ENCODE measurements at places on chromosomes 12 and 14.

- no peak for DNase-seq
Observed at GRCh38 chr12:127539226-127539858, 727.6 kb upstream of the TMEM132C start.

DNA sequence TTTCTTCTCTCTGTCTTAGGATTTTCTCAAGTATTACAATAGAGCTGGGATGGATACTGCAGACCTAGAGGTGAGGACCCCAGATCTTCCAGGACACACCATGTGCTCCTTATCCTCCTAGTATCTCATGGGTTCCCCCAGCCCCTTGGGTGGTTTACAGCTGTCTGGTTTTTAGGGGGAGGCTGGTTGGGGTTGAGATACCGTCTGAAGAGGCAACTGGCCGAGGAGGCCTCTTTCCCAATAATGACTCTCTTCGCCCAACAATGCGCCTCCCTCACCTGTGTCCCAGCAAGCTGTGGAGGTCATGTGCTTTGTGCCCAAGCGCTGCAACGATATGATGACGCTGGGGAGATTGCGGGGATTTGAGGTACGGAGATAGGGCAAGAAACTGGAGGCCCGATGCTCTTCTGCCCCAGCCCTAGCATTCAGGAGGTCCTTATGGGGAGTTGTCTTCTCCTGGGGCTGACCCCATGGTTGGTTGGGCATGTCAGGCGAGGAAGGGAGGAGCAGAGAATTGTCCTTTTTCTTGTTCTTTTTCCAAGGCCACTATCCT, 3.8 kb downstream of the ARHGEF25 start:
- no peak for DNase-seq

DNA sequence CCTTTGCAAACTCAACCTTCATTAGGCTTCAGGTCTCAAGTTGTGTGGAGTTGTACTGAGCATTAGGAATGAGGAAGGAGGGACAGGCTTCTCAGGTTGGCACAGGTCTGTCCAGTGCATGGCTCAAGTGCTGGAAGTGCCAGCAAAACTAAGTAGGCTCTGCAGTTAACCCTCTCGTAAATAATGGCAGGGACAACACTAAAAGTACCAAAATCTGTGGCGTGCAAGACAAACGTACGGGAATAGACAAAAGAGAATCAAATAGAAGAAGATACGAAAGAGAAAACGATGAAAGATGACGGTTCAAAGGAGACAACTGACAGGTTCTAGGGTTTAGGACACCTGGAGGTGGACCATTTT, 612 bp downstream of the TRAPPC6B start:
- DNase-seq = no peak

DNA sequence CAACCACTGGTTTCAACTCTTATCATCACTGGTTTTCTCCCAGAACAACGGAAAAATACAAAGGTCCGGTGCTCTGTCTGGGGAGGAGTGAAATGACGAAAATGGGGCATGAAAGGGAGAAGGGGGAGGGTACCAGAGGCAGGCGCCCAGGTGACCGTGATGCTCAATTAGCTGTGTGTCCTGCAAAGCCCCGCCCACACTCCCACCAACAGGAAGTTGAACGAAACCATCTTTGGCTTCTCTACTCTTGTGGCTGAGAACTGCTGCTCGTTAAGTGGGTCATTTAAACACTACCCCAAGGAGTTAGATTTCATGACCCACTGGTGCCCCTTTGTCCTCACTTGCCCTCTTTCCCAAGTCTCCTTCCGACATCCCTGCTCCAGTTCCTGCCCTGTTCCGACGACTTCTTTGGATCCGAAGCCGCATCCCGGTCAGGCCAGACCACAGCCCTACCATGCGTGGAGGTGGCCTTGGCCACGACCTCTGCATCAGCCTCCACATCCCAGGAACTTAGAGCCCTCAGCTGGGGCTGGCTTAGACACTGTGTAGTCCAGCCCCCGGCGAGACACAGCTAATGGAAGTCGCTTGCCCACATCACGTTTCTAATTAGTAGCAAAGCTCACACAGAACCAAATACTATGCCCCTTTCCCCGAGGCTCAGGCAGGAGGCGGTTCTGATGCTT, 11.4 kb upstream of the LRTM2 start:
- no peak for DNase-seq

DNA sequence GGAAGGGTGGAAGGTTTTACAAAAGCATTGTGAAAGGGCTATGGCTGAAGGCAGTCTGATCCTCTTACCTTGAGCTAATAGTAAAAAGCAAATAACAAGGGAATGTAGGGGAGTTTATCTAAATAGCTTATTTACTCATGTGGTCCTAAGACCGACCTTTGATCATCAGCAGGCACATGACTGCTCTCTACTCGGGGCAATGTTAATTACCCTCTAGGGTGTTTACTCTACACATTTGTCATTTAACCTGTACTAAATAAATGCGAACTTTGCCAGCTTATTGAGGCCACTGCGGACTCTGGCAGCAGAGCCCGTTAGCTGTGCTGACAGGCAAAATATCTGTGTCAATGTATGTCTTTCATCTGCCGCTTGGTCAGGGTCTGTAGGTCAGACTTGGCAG, 768.3 kb upstream of the ATXN7L3B start:
- no peak for DNase-seq

DNA sequence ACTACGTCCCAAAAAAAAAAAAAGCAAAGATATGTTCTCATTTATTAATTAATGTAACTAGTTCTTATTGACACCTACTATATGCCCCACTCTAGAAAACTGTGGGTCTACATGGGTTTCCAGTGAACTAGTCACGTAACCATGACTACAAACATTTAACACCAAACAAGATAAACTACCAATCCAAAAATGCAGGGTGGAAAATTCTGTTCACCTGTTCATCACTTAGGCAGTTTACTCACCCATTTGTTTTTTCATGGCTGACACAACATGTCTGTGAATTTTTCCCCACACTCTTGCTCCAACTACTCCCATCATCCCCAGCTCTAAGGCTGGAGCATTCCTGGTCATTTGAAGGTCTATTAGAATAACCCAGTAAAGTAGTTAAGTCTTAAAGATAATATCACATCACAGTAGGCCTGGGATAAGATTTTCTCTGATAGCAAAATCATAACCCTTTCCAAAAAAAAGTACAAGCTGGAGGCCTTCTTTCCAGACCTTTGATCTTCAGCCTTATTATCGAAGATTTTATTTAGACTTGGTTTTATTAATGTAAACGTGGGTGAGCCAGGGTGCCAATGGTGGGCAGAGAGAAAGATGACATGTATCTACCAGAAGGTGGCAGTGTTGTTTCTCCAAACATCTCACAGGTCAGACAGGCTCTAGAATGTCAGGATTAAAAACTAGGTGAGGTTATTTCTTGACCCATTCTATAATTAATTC, 61.6 kb upstream of the DAAM1 start:
- DNase-seq = no peak

- no peak for DNase-seq
Observed at GRCh38 chr12:14999695-15000365, 27.0 kb downstream of the PDE6H start.

DNA sequence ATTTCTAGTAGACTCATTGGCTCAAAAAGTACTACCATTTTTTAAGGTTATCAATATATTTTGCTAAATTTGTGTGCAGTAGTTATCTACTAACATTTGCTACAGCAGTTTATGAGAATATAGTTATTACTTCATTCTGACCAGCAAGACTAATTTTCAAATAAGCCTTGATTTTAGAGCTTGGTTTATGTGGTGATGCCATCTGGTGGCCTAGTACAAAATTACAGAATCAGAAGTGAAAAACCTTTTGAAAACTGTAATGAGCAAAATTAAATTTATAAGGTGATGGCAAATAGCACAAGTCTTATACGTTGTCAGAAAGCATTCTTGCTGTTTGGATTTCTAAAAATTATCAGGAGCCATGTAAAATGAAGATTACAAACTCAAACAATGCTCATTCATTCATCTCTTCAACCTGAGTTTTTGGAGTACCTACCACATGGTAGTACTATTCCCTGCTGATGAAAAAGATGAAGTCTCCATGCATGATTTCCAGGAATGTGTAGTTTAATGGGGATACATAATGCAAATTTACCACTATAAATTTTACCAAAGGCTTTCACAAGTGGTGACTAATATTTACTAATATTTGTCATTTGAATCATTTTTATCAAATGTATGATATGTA, 51.0 kb downstream of the MAGOHB start:
- DNase-seq = no peak

GRCh38 chr12:113359133-113359938, 949 bp downstream of the PLBD2 start:
- DNase-seq = no peak

DNA sequence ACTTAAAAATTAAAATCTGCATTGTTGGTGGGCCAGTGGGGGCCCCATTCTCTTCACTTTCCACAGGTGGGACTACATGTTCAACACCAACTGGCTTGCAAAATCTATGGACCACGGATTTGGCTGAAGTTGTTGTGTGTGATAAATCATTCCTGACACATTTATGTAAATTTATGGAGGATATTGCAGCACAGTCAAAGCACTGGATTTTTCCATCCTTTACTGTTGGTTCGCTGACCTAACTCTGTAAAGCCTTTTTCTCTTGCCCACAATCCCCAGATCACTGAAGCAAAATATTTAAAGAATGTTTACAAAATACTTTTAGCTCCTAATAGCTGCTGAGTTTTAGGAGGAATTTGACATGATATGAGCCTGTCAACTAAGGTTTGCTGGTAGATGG, 219.7 kb upstream of the PRICKLE1 start:
- DNase-seq = no peak

- DNase-seq = no peak
Observed at GRCh38 chr12:2282318-2282717, 229.5 kb downstream of the CACNA1C start.

- DNase-seq = no peak
Observed at GRCh38 chr14:69600304-69600891, 11.0 kb upstream of the SUSD6 start.

DNA sequence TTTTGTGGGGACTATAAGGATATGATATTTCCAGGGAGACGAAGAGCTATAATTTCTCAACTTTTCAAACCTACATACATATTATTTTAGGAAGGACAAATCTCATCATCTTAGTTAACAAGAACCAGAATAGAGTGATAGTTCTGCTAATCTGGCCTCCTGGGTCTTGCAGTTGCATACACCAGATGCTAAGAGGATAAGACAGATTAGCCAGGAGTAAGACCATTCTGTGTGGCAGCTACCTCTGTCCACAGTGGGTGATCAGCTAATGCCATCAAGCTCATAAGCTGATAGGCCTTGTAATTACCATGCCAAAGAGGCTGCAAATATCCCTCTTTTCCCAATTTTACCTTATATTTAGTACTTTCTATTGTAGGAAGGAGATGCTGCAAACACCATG, 776.8 kb downstream of the NRXN3 start:
- no peak for DNase-seq

DNA sequence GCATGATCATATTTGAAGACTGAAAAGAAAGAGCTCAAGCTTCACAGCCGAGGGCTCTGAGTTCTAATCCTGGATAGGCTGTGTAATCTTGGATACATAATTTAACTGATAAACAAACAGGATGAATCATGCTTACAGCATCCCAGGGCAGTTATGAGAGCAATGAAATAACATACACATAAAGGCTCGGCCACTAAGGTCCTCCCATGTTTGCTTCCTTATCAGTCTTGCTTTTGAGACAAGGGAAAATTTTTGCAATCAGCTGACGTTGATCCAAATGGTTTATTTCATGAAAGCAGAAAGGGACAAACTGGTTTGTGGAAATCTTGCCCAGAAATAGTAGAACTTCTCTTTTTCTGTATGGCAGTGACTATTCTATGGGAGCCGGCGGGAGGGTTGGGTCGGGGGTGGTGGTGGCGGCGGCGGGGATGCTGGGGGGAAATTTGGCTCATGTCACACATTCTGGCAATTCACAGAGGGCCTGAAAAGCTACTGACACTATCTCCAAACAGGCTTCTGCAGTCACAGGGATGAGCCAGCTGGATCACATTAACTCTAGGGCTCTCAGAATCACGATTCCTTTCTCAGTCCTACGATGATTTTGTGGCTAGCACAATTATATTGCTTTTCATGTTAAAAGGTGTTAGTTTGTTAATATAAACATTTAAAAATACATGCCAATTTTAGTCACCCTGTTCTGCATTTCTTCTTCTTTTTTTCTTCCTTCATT, 124.5 kb downstream of the SLC8A3 start:
- no peak for DNase-seq

DNA sequence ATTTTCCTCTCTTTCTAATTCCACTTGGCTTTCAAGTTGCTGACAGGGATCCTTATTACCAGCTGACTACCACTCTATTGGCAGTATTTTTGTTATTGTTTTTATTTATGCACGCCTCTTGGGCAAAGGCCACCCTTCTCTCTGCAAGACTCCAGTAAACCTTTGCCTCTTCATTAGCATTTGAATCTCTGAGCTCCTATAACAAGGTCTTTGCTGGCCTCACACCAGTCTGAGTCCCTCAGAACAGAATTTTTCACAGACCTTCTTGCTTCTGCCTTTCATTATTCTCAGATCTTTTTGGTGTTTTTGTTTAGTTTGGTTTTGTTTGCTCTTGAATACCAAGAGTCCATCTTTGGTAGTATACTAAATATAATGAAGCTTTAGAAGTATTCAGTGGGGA, 145.9 kb downstream of the PDZRN4 start:
- no peak for DNase-seq

- no peak for DNase-seq
Observed at GRCh38 chr12:1773937-1774655, 46.3 kb upstream of the LRTM2 start.

GRCh38 chr12:45877069-45877468, 113.3 kb downstream of the SCAF11 start:
- no peak for DNase-seq

DNA sequence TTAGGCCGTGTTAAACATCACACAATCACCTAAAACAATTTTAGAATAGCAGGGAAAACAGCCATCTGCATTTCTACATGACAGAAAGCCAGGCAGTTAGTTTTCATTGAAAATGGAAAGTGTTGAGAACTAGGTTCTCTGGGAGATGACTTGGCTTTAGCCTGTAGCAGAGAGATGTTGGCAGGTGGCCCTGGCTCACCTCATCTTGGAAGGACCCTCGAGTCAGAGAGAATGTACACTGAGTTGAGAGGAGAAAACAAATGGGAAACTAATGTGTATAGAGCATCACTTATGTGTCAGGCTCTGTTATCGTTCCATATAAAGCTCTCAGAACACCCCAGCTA, 51.9 kb downstream of the SUSD6 start:
- DNase-seq = no peak

Measured in stimulated activated CD4-positive, alpha-beta T cell treated with anti-CD3 and anti-CD28 coated beads, Interleukin-12 subunit alpha, Interleukin-12 subunit beta, amount 100 ng/mL, for 4 hours (primary cell).